ENCODE measurements at places on chromosomes 1 and 21.

DNA sequence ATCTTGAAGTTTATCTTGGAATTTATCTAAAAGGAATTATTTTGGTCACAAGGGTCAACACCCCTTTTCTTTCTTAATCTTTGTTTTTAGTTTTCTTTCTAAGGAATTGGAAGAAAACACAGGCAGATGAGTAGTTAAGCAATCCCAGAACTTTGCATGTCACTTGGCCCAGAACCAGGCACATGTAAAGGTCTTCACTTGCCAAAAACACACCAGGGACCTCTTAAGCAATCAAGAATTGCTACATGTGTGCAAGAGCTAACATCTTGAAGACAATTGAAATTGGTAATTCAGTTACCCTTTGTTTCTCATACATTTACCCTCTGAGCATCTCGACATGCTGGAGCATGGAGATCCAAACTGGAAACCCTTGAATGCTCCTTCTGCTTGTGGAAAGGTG lies 114.2 kb downstream of the ZC3H11B start:
- DNase-seq: no peak

DNA sequence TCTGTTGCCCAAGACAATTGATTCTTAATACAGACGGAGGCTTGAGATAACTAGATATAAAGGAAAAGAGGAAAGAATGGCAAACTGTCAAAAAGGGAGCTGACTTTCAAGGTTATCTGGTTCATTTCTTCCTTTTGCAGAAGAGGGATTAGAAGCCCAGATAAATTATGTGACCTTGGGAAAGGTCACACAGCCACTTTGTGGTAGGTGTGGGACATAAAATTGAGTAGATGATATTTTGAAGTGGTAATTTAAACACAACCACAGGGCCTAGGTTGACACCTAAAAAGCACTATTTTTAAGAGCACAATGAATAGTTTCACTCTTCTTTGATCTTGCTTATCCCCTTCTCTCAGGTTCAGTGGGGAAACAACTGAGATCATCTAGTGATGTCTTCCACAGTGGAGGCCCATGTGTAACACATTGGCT lies 16.9 kb upstream of the KIAA0040 start:
- no peak for DNase-seq

DNA sequence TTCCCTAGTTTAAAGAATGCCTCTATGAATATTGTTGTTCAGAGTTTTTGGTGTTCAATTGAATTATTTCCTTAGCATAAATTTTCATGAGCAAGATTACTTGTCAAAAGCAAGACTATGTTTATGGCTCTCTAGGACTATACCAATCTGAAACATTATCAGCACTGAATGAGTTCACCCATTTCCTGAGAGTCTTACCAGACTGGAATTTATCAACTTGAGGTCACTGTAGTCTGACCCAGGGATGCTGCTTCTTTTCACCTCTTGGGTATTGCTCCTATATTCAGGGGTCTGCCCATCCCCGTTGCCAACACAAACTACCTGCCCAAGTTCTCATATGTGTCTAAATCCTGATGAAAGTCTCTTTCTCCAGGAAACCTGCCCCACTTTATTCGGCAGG lies 42.6 kb downstream of the OPTC start:
- no peak for DNase-seq

- no peak for DNase-seq
Measured at GRCh38 chr1:241640867-241641622, 876 bp upstream of the CHML start.

DNA sequence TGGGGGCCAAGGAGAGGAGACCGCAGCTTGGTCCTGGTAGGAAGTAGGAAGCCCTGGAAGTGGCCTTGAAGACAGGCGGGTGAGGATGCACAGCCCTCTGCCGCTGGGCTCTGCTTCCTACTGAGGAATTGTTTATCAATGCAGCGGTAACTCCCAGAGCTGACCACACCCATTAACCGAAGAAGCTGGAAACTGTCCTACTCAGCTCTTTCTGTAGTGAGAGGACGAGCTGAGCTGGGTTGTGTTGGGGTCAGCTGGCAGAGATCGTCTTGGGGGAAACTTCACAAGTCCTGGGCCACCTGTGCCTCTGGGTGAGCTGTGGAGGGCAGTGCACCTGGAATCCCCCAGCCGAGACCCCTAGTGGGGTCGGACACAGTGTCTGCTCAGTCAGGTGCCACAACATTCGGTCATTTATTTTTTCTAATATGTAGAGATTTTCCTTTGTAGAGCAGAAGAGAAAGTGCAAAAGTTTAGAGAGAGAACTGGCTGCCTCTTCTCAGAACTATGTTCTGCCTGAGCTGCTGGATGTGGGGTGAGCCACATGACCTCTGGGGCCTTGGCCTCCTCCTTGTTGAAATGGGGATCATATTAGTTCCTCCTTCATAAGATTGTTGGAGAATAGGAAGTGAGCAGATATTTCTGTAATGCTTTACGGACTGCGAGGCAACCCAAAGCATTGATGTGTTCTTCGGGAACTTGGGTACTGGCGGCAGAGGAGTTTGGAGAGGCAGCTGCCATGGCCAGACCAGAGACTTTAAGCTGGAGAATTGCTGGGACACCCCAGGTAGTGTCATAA lies 3.6 kb downstream of the NECAP2 start:
- DNase-seq: no peak

- no peak for DNase-seq
Measured at GRCh38 chr1:116987256-116987555, 14.4 kb upstream of the CD101 start.

DNA sequence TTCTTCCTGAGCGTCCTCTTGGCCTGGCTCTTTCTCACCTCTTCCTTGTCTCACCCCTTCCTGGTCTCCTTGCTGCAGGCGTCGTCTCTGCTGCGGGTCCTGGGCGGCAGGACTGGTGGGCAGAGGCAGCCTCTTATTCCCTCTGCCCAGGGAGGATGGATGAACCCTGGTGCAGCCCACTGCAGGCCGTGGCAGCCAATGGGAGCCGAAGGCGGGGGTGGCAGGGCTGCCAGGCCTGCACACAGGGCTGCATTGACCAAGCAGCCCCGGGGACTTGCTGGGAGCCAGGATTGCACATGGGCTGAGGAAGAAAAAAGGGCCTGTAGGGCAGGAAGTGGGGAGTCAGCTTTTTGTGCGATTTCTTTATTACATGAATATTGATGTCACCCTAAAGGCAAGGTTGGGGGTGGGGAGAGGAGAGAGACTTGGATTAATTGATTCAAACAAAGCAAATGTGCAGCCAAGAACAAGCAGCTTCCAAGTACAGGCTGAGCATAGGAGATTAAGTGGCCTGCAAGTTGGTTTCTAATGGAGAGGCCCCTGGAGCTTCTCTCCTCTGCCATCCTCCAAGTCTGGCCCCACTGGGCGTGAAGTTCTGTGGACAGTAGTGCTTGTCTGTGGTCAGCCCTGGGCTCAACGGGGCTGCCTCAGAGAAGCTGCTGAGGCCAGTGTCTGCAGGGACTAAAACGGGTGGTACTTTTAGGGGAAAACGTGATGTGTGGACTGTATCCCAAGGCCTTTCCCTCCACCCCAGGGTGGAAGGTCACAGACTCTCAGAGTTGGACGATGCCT lies at the start of gene S100B:
Gene S100B (minus strand): TSS at position 108 of the 792 bp plus-strand sequence. CDS start 2,667 bp downstream, outside the sequence.
- DNase-seq: no peak

DNA sequence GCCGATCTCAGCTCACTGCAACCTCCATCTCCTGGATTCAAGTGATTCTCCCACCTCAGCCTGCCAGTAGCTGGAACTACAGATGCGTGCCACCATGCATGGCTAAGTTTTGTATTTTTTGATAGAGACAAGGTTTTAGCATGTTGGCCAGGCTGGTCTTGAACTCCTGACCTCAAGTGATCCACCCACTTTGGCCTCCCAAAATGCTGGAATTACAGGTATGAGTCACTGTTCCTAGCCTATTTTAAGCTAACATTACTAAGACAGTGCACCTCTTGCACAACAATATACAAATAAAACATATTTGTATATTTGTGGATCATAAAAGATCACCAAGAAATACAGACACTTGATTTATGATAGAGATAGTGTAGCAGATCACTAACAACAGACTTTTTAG lies 139.1 kb downstream of the DUSP10 start:
- DNase-seq: no peak

GRCh38 chr21:37047079-37047478 lies 25.8 kb downstream of the PIGP start:
- no peak for DNase-seq

- DNase-seq: no peak
Measured at GRCh38 chr1:33711511-33711910, 152.4 kb upstream of the HMGB4 start.

GRCh38 chr1:158189624-158190023 lies 8.9 kb downstream of the CD1D start:
- DNase-seq: no peak

DNA sequence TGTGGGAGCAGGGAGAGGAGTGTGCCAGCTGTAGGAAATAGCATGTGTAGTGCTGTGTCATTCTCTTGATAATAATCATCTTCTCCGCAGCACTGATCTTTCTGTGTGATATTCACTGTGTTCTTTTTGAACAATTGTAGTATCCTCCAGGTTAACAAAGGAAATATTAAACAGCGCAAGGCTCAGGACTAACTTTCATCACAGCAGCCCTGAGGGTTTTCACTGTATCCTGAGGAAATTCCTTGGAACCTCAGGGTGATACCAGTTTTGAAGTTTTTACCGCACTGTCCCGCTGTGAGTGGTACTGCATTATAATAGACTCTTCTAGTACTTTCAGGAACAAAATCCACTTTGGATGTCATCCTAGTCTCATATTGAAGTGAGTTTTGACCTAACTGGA lies 228.4 kb upstream of the COA6 start:
- DNase-seq: no peak

DNA sequence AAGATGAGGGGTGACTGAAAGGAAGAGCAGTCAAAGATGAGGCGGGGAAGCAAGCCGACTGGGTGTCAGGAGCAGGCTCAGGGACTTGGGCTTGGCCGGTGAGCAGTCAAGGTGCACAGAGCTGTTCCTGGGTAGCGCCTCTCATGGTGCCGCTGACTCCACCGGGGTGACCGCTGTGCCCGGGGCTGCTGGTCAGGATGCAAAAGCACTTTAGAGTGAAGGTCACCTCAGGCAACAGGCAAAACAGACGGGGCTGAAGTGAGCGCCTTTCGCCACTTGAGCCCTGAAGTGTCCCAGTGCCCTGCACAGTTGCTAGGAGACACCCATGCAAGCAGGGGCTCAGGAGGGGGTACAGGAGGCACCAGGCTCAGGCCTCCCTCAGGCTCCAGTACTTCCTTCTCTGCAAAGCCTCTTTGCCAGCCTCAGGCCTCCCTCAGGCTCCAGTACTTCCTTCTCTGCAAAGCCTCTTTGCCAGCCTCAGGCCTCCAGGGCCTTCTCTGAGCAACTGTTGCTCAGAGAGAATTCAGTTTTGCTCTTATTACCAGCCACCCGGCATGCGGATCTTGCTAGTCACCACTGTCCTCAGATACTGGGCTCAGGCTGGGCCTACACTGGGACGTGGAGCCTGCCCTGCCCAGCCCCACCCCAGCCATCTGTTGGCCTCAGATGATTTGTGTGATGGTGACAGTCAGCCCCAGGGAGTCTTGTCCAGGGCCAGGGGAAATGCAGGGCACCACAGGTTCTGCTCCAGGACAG lies 99.7 kb upstream of the IRF2BP2 start:
- no peak for DNase-seq

DNA sequence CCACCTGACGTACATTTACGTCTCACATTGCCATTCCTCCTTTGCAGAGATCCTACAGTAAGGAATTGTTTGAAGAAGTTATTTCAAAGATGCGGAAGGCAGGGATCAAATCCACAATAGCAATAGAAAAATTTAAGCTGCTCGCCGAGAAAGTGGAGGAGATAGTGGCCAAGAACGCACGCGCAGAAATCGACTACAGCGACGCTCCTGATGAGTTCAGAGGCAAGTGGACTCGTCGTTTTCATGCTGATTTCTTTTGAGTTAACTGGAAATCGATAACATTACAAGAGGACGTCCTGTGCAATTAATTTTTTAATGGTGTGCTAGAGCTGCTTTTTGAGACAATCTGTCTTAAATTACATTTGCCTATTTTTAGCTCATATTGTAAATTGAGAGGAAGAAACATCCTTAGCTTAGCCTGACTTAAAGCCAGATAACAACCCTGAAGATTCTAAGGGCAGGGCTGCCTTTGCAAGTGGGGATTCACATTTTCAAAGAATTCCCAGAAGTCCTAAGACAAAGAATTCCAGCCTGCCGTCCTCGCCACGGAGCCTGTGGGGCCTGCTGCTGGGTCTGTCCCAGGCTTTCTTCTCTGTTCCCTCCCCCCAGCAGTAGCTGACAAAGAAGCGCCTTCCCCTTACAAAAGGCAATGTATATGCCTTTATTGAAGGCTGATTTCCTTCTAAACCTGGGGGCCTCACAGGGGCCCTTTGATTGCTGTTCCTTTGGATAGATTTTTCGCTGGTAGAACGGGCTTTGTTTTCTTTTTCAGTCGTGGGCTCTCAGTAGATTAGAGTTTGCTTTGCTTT lies 31.6 kb upstream of the KIF1B start:
- no peak for DNase-seq

DNA sequence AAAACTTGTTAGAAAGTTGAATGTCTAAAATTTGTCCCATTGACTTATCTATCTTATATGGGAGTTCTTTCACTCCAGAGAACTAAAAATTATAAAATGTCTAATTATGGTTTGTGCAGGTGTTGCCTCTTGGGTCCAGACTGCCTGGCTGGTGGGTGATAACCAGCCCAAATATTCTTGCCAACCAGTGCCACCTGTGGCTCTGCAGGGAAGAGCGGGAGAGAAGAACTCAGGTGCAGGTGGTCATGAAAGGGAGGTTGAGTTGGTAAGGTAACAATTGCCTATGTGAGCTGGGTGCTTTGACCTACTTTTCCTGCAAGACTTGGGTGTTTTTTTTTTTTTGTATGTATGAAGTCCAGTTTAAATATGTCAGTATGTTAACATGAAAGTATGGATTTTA lies 10.2 kb downstream of the RPS6KC1 start:
- DNase-seq: no peak

DNA sequence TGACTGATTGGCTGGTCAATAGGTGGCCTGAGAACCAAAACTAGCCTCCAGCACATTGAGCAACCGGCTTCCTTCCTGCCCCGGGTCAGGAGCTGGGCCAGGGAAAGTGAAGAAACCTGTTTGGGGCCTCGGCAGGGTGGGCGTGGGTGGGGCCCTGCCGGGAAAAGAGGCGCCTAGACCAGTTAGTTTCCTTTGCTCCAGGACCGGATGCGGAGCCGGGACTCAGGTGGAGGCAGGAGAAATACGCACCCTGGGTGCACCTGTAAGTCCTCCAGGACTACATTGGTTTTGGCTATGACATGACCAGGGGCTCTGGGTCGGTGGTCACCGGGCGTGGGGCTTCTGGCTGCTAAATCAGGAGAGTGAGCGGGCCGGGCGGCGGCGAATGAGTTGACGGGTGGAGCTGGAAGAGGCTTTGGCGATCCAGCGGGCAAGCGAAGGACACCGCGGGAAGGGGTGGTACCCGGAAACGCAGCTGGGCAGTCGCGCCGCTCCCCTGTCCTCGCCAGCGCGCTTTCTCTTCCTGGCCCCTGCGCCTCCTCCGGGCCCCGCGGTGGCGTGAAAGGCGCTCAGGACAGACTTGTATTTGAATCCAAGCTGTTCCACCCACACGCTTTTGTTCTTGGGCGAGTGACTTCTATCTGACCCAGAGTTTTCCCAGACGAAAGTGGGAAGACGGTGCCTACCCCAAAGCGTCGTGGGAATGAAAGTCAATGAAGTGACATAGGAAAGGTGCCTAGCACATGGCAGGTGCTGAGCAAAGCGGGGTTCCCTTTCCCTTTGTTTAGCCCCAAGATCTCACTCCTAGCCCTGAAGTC lies 30.6 kb upstream of the JUN start:
- DNase-seq: no peak

- no peak for DNase-seq
Measured at GRCh38 chr1:975896-976683, 5.8 kb downstream of the PERM1 start.

GRCh38 chr1:54221867-54222484 lies 22.0 kb downstream of the MRPL37 start:
- no peak for DNase-seq

- no peak for DNase-seq
Measured at GRCh38 chr1:102174259-102174863, 177.6 kb upstream of the OLFM3 start.
